ENCODE measurements at places on chromosomes 12 and 14.

DNA sequence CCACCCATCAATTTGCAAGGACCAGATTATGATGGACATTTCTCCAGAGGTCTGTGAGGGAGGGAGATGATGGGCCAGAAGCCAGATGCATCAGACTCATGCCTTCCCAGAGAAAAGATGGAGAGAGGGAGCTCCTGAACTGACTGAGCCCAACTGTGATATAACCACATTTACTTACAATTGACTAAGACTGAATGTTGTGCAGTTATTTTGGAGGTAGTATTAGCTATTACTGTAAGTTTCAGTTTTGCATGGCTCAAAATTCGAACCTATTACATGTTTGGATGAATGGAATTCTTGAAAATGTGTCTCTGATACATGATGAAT is 211.1 kb upstream of the SFSWAP start:
- no peak for DNase-seq

GRCh38 chr12:75550401-75551240 is 39.2 kb upstream of the KRR1 start:
- DNase-seq = no peak

DNA sequence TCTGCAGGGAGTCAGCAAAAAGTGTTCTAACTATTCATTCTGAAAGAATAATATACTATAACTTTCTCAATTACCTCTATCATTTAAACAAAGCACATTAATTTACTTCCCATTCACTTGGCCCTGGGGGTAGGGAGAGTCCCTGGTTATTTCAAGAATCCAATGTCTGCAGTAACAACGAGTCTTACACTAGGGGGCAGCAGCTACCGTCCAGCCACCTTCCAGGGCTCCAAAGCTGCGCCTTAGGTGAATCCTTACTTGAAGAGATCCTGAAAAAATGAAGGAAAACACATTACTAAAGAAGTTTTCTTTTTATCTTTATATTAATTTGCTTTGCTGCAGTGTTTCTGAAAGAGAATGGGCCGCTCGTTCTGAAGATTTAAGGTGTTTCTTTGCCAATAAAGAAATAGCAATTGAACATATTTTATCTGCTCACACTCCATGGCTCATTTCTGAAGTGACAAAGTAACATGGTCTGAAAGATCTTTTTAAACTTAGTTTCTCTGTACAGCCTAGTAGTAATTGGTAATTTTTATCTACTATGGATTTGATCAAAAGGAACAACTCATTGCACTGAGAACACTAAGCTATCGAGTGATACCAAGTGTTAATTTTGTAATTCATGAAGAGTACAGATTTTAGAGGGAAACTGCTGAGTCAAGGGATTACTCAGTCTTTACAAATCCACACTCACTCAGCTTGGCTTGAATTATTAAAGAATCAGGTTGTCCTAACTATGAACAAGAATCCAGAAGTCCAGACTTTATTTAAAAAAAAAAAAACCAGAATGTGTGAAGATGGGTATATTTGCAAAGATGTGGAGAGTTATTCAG is 27.6 kb downstream of the BHLHE41 start:
- peak; percentile 79 for DNase-seq

DNA sequence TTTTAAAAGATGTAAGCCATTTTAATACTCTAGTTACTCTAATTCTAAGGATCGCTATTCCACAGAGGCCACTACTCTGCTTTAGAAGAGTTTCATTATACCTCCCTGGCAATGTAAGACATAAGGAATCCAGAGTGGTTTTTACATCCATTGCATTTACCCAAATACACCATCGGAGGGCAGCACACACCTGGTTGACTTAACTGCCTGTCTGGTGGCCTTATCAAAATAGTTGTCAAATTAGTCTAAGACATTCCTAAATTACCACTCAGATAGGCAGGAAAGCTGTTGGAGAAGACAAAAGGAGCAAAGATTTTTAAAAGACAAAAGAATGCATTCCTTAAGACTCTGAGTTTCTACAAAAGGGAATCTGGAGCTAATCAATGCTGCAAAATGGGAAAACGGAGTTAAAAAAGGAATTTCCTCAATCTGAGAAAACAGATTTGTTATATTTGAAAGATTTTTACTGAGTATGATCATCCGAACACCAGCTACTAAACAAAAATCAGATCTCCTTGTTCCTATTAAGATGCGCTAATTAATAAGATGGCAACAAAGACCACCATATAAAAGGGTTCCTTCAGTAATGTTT is 33.8 kb upstream of the FGD4 start:
- peak; percentile 55 for DNase-seq

GRCh38 chr12:24561411-24561871 is 387.5 kb downstream of the BCAT1 start:
- no peak for DNase-seq

DNA sequence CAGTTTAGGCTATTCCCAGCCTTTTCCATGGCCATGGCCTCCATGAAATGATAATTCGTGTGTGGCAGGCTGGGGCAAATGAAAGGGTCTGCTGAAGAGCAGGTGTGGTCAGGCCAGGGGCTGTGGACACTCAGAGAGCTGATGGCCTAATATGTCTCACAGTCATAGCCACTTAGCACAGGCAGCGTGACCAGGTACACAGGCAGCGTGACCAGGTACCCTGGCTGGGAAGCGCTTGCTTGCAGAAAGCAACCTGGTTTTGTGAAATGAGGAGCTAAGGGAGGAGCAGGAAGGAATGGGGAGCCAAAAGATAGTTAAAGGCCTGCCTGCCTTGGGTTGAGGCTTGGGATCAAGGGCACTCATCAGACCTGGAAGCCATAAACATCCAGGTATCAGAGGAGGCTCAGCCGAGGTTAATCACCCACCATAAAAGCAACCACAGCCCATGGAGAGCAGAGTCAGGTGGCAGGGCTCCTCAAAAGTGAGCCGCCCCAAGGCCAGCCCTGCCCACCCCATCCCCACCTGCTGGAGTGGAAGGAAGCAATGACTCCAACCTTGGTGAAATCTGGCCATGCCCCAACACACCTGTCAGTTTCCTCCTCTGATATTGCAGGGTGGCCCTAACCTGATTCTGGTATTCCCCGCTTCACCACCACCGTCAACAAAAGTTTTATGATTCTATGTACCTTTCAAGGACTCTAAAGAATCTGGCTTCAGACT is 8.0 kb upstream of the KRT8 start:
- no peak for DNase-seq

GRCh38 chr12:19186722-19187661 is 57.5 kb downstream of the PLEKHA5 start:
- no peak for DNase-seq
